Naive B cell (primary cell): ENCODE measurements at places on chromosomes 2 and 18.
A peak's percentile ranks its signal among the peaks of the same experiment; 100 is the strongest.

DNA sequence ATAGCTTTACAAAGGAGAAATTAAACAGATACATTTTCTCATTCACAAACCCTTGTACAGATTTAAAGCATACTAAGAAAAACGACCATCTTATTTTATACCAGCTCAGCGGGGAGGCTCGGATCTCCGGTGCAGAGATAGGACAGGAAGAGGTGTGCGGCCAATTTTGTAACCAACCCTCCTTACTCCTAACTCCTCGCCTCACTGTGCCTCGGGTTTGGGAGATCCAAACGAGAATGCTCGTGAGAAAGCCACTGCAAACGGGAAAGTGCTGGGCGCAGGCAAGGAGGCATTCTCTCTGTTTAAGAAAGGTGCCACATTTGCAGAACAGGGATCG, 1.2 kb downstream of the KDSR start:
- no peak for DNase-seq

- DNase-seq: no peak
Measured at GRCh38 chr2:126657148-126657635, 1.2 kb downstream of the GYPC start.

- DNase-seq: no peak
Measured at GRCh38 chr2:12212841-12213597, 466.6 kb downstream of the LPIN1 start.

GRCh38 chr2:6441800-6442199, 423.9 kb downstream of the CMPK2 start:
- no peak for DNase-seq

DNA sequence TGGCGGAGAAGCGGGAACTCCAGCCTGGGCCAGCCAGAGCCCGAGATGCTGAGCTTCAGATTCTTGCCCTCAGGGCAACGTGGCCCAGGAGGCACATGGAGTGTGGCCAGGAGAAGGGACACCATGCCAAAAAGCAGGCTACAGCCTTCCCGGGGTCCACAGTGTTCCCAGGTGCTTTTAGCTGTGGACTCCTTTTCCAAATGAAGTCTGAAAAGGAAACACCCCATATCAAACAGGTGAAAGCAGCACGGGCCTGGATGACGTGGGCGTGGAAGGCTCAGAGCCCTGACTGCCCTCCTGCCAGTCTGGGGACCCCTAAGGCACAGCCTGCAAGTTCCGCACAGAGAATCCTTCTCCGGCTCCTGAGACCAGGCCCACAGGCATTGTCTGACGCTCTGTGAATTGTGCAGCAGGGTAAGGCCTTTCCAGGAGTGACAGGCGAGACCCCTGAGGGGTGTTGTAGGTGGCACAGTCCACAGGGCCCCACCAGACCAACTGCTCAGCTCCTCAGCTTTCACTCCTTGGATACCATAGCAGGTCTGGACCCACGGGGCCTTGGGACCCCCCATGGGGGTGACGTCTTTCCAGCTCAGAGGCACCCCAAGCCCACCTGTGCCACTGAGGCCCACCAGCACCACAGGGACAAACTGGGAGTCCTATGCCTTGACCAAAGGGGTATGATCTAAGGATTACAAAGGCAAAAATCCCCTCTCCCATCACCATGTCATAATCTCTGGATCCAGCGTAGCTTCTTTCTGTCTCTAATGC, 69.6 kb upstream of the RAB6C start:
- no peak for DNase-seq

- no peak for DNase-seq
Measured at GRCh38 chr2:205872716-205873115, 190.4 kb downstream of the NRP2 start.

GRCh38 chr2:164479460-164479859, 141.8 kb downstream of the GRB14 start:
- DNase-seq: no peak

GRCh38 chr2:231201475-231201814, 3.0 kb downstream of the ARMC9 start:
- DNase-seq: no peak

DNA sequence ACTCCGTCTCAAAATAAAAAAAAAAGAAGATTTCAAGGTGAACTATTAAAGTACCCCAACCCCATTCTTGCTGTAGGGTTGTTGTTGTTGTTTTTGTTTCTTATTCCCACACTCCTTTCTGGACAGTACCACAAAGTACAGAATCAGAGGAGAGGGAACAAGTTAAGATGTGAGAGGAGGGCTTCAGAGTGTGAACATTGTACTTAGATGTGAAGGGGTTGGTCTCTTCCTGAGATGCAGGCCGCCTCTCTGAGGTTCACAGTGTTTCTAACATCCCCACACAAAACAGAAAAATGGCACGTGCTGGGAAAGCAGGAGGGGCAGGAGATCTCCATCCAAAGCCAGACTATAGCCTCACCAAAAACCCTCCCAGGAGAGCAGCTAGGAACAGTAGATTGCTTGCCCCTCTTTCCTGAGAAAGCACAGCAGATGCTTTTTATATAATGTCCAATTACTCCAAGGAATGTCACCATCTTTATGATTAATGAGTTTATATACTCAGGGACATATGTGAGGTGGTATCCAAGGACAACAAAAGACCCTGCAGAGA, 22.6 kb downstream of the ADD2 start:
- DNase-seq: no peak

DNA sequence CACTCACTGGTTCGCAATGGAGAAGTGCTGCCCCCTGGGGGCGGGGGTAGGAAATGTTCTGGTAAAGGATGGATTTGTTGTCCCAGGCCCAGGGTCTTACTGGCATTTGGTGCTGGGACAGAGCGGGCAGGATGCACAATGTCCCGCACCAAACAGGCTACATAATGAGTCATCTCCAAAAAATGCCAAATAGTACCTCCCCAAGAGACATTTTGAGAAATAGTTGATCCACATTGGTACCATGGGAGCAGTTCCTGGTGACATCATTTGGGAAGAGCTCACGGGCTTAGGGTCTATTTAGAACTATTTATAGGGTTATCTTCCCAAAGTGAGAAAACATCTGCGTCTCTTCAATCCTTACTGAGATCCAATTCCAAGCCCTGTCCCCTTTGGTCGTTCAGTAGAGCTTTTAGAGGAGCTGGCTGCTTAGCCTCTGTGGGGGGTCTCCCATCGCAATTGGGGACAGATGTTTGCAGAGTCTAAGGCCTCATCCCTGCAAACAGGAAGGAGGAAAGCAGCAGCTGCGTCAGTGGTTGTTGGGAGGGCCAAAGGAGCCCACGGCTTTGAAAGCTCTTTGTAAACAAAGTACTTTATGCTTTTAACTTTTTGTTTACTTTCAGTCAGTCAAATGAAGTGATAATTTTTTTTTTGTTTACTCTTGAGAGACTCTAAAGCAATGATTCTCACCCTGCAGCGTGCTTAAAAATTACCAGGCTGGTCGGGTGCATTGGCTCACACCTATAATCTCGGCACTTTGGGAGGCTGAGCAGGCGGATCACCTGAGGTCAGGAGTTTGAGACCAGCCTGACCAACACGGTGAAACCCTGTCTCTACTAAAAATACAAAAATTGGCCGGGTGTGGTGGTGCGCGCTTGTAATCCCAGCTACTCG, 49.3 kb downstream of the GREB1 start:
- DNase-seq: peak; percentile 25

DNA sequence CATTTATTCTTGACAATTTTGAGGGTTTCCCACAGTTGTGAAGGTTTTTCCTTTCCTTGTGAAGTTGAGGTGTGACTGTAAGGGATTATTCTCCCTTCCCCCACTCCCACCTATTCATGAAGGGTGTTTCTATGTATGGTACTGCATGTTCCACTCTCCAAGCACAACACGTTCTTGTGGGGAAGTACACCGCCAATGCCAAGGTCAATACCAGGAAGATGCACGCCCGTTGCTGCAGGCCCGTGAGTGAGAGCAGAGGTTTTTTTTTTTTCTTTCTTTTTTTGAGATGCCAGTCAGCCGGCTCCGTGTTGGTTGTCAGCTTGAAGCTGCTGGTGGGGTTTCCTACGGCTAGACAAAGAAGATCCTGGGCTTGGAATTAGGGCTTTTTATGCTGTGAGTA, 38.6 kb upstream of the EPHA4 start:
- DNase-seq: no peak

- DNase-seq: no peak
Measured at GRCh38 chr2:239311132-239312040, 89.4 kb downstream of the HDAC4 start.

GRCh38 chr2:240455272-240455646, 19.8 kb downstream of the GPC1 start:
- no peak for DNase-seq

DNA sequence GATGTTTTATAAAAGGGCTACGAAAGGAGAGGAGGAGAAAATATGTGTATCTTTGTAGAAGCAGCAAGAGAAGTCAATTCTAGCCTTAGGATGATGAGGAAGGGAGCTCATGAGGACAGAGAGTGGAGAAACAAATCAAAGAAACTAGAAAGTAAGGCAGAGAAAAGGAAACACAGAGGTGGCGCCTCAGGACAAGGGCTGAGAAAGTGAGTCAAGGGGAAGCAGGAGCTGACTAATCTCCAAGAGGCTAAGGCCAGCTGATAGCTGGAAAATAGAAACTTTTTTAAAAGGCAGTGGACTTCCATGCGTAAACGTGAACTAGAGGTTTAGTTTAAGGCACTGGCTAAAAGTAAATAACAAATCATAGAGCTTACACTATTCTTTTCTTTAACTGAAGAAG, 173.3 kb downstream of the ANKRD44 start:
- no peak for DNase-seq

GRCh38 chr2:130963196-130963848, 126.6 kb downstream of the ARHGEF4 start:
- no peak for DNase-seq

DNA sequence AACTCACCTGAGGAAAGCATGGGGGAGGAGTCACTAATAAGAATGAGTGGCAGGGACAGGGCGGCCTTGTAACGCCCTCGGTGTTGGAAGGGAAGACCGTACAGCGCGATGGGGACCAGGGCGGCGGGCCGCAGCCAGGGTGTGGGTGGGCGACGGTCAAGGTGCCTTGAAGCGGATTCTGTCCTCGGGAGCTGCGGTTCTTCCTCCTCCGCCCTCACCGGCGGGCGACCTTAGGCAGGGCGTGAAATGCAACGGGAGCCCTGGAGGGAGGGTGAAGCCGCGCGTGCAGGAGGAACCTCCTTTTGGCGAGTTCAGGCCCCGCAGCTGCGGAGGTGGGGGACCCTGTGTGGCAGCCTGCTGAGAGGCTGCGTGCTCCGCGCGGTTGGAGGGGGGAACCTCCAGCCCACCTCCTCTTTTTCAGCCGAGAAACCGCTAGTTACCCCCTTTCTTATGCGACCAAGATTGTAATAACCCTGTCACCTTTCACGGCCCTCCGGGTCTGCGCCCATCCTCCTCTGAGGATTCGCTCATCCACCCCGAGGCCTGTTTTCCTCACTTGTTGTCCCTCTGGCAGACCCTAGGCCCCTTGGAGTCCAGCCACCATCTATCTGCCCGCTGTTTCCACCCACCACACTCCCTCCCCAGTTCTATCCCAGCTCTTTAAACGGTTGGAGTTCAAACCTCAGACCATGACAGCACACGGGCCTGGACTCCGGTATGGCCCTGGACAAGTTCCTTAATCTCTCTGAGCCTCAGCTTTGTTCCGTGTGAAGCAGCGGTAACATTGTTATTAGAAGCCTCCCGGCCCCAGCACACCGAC, 823 bp upstream of the RNU2-63P start:
- no peak for DNase-seq

- DNase-seq: no peak
Measured at GRCh38 chr2:19609266-19609665, 250.8 kb upstream of the OSR1 start.

GRCh38 chr2:118309946-118310680, 221.8 kb downstream of the INSIG2 start:
- peak; percentile 18 for DNase-seq

GRCh38 chr2:96642564-96643360, at the start of gene FER1L5:
FER1L5 (plus strand) TSS chr2:96642764; CDS start chr2:96642837, 73 bp downstream.
- no peak for DNase-seq

DNA sequence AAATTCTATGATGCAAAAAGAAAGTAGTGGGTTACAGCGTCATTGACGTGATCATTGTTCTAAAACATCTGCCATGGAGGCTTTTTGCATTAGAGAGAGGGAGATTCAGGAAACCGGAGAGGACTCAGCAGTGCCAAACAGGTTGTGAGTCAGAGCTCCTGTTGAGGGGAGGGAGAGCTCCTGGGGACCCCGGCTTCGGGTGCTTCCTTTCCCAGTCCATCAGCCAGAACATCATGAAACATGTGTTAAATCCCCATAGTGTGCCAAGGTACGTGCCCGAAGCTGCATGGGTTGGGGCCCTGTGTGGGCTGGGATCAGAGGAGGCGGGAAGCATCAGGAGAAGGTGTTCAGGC, 791 bp upstream of the CYRIA start:
- no peak for DNase-seq

DNA sequence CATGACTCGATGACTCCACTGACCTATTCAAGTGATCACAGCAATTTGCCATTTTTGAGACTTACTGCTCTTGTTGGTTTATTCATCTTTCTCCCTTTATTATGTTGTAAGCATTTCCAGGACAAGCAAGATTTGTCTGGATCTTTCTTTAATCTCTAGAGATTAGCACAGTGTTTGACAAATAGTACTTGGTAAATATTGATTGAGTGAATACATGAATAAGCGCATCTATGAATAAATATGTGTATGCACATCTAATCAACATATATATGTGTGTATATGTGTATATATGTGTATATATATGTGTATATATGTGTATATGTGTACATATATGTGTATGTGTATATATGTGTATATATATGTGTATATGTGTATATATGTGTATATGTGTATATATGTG, 7.3 kb downstream of the TMX3 start:
- DNase-seq: no peak

DNA sequence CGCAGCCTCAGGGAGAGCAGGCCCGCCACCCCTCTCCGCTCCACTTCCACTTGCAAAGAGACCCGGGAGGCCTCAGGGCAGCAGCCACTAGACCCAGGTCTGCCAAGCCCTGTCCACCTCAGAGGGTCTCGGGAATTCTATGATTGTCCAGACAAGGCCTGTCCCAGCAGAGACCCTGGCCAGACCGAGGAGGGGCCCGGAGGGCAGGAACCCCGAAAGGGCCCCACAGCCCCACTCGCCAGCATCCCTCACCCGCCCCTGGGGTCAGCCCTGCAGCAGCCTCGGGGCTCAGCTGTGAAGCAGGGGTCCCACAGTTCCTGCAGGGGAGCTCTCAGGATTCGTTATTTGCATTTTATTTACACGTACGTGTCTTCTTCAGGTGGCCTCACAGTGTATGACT, 269.5 kb downstream of the EIPR1 start:
- DNase-seq: no peak
